ENCODE measurements at places on chromosomes 2 and 18.

- no peak for DNase-seq
These were observed 40.0 kb downstream of the IL1RL2 start for GRCh38 chr2:102226612-102227391.

- no peak for DNase-seq
These were observed 86.9 kb upstream of the GPC1 start for GRCh38 chr2:240348522-240348921.

GRCh38 chr2:223957092-223957851 lies at the start of gene MRPL44:
Gene MRPL44 (plus strand): TSS chr2:223957463. CDS start chr2:223957473, 10 bp downstream.
- peak; percentile 87 for DNase-seq

DNA sequence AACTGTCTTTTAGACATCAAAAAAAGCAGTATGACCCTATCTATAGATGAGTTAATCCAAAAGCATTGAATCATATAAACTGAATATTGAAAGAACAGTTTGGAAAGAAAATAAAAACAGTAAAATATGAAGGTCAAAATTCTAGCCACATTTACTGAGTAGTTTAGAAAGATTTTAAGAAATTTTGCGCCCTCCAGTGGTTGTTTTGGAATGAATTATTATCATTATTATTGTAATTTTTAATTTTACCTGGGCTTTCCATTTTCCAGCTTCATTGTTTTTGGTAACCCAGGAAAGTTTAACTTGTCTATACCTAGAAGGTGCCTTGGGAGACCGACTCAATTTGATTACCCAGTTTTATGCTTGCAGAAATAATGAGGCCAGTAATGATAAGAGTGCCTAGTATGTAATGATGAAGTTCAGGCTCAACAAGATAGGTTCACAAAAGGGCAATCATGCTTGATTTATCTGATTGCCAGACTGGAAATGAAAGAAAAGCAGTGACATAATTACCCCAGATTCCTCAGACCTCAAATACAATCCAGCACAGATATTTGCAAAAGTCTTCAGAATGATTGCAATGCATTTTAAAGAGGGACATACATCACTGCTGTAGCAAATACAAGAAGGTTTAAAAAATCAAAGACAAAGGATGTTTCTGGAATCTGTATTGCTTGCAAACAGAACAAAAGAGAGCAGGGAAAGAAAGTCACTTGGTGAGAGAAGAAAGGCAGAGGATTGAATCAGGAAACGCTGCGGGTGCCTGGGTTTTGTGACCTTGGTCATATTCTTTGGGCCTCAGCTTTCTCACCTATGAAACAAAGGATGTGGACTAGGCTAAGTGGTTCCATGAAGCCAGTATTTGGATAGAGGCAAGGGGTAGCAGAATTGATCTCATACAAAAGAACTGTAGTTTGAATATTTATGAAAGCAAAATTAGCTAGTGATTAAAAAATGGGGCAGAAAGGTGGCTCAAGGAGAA lies 153.8 kb downstream of the MAP2 start:
- peak; percentile 9 for DNase-seq

DNA sequence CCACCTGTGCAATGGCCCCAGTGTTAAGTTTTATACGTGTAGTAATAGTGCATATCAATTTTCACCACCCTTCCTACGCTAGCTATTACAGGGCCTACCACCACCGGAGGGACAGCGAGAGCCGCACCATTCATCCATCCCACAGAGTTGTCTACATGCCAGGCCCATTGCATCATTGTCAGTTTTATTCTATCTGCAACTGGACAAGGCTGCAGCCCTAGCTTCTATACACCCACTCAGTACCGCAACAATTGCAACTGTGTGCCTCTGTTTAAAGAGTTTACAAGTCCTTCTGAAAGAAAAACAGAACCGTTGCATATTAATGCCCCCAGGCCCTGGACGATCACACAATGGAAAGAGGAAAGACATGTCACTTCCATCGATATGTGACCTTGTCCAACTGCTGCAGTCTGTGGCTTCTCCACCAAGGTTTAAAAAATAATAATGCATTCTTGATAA lies 58.6 kb downstream of the ZEB2 start:
- no peak for DNase-seq

GRCh38 chr18:50716902-50717301 lies 102.9 kb downstream of the MRO start:
- no peak for DNase-seq

DNA sequence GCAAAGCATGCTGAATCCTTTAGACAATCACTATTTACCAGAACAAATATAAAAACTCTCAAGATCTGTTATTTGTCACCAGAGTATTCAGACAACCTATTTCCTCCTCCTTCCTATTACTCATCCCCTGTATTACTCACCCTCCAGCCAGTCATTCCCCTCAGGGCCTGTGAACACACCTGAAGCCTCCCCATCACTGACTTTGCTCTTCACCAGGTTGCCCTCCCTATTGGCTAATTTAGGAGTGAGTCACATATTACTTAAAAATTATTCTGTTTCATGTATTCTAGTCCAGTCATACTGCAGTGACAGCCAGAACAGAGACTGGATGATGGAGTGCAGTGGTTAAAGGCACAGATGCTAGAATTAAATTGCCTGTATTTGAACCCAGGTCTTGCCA lies 3.7 kb upstream of the ATG16L1 start:
- no peak for DNase-seq

DNA sequence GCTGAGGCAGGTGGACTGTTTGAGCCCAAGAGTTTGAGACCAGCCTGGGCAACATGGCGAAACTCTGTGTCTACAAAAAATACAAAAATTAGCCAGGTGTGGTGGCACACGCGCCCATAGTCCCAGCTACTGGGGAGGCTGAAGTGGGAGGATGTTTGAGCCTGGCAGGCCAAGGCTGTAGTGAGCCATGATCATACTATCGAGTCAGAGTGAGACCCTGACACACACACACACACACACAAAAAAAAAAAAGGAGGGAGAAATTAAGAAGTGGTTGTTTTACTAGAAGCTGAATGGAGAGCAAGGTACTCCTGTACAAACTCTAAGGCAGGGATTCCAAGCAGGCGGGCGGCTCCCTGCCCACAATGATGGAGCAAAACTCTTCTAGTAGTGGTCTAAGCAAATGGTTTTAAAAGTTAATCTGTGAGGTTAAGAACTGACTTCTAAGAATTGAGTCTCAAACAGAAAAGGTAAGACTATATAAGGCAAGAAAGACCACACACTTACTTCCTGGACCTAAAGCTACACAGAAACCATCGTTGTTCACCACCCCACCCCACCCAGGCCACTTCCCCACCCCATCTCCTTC lies 2.6 kb downstream of the ANKRD44 start:
- DNase-seq = no peak

DNA sequence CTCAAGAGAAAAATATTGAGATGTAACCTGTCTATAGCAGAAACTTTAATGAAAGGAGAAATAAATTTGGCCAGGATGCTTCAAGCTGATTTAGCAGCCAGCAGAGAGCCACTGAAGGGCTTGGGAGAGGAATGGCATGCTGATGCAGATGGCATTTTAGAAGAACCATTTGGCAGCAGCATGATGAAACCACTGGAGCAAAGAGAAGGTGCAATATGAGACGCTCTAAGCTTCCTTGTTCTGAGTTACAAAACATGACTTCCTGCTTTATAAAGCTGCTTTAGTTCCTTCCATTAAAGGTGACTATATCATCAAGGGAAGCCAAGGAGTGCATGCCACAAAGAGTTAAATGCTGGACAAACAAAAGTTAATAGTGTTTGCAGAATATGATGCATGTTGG lies 189.7 kb downstream of the PID1 start:
- no peak for DNase-seq

- no peak for DNase-seq
These were observed 55.4 kb upstream of the CCBE1 start for GRCh38 chr18:59752666-59753065.

- DNase-seq = no peak
These were observed at the start of gene DAW1 for GRCh38 chr2:227871375-227871791. Gene DAW1 (plus strand): TSS chr2:227871631. CDS start chr2:227871690, 59 bp downstream.

DNA sequence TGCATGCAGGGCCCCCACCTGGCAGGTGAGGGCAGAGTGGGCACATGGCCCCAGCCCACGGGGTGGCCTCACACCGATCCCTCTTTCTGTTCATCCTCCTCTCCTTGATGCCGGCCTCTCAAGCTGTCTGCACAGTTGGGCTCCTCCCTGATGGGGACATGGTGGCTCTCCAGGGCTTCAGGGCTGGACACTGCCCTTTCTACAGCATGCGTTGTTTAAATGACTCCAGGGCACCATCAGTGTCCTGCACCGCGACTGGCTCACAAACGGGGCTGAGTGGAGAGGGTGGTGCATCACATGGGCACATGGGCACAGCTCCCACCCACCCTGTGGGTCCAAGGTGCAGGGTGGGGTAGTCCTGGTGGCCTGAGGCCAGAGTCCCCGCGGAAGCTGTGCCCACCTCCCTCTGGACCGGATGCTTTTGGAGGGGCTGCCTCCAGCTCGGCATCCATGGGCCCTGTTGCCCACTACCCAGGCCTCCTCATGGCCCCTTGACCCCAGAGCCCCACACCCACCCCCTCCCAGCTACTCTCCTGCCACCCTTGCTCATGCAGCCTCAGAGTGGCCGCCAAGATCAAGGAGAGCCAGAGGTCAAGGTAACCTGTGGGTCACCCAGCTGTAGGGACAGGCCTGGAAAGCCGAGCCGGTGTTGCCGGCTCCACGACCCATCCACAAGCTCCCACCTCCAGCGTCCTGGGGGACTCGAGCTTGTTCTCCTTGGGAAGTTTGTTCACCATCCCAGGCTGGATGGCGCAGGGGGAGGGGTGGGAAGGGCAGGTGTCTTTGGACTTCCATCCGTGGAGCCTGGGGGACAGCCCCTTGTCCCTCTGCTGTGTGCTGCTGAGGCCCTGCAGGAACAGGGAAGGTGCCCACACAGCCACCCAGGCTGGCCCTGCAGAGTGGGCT lies 12.3 kb upstream of the SNED1 start:
- no peak for DNase-seq

DNA sequence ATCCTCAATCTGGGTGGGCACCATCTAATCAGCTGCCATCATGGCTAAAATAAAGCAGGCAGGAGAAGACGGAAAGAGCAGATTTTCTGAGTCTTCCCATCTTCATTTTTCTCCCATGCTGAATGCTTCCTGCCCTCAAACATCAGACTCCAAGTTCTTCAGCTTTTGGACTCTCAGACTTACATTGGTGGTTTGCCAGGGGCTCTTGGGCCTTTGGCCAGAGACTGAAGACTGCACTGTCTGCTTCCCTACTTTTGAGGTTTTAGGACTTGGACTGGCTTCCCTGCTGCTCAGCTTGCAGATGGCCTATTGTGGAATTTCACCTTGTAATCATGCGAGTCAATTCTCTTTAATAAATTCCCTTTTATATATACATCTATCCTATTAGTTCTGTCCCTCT lies 36.6 kb downstream of the DIPK1C start:
- no peak for DNase-seq

GRCh38 chr2:134985061-134985460 lies 62.2 kb downstream of the MAP3K19 start:
- peak; percentile 16 for DNase-seq

GRCh38 chr18:72155327-72155726 lies 388.8 kb downstream of the CBLN2 start:
- DNase-seq = no peak

DNA sequence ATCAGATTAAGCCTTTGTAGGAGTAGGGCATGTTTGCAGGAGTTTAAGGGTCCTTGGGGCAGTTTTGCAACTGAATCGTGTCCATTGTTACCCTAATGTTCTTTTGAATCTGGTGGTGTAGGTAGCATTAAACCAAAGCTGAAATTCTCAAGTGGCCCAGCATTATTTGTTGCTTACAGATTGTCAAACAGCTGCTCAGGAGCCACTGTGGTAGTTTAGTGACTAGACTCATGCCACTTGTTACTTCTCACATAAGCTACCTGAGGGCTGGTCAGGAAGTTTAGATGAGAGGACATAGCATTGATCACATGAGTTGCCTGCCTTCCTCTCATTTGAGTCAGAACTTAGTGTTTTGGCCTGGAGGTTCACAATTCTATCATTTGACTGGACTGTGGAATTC lies 157.6 kb downstream of the HAUS1 start:
- DNase-seq = no peak

GRCh38 chr18:49697757-49698524 lies 115.4 kb downstream of the ACAA2 start:
- peak; percentile 49 for DNase-seq

GRCh38 chr2:14082640-14083039 lies 549.9 kb upstream of the LRATD1 start:
- no peak for DNase-seq

Measured in NCI-H146 (cell line).